Neural progenitor cell (in vitro differentiated cells): ENCODE measurements at places on chromosomes 4 and X. TPM values are rescaled to one million over a fixed set of nuclear protein-coding genes. Genes with fewer than 3 reads are reported as not detected.

GRCh38 chrX:76439188-76439587 is 11.7 kb downstream of the MAGEE1 start:
- H3K27me3 ChIP-seq: no peaks in the 10 kb centered on the region
- H3K27ac ChIP-seq: no peak overlapping the region
- no peaks in the 10 kb centered on the region for H3K36me3 ChIP-seq
- DNase-seq: no peak
- H3K4me3 ChIP-seq: no peak overlapping the region

DNA sequence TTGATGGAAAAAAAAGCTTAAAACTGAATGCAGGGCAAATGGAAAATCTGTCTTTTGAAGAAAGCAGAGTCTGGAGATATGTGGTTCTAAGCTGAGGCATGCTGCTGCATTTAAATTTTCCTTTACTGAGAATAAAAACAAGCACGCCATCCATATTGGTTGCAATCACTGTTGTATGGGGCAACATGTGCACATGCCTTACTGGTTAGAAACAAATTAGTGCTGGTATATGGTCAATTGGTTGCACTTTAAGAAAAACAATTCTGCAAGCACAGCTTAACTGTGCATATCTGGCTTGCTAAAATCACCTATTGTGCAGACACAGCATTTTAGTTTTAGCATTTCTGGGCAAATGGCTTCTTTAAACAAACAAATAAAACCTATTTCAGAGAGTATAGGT is 239.1 kb downstream of the NDST4 start:
- H3K4me1 ChIP-seq: no peaks in the 10 kb centered on the region
- H3K4me3 ChIP-seq: no peak overlapping the region
- H3K36me3 ChIP-seq: no peaks in the 10 kb centered on the region
- no peak for DNase-seq
- H3K27me3 ChIP-seq: no peaks in the 10 kb centered on the region

DNA sequence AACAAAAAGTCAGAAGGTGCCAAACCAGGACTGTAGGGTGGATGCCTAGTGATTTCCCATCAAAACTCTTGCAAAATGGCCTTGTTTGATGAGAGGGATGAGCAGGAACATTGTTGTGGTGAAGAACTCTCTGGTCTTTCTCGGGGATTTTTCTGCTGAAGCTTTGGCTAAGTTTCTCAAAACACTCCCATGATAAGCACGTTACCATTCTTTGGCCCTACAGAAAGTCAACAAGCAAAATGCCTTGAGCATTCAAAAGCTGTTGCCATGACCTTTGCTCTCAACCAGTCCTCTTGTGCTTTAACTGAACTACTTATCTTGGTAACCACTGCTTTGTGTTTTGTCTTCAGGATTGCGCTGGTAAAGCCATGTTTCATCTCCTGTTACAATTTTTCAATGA is 3.0 kb upstream of the SEC31A start:
- no peak overlapping the region for H3K27ac ChIP-seq
- H3K27me3 ChIP-seq: no peaks in the 10 kb centered on the region

GRCh38 chr4:99654361-99654761 is 3.3 kb downstream of the C4orf54 start:
- H3K4me1 ChIP-seq: no peaks in the 10 kb centered on the region
- no peak for DNase-seq
- H3K36me3 ChIP-seq: no peaks in the 10 kb centered on the region
- no peak overlapping the region for H3K27ac ChIP-seq

- DNase-seq: no peak
- H3K27me3 ChIP-seq: no peaks in the 10 kb centered on the region
- peaks cover 10% of the 10 kb centered on the region for H3K4me1 ChIP-seq
- no peak overlapping the region for H3K27ac ChIP-seq
These were observed 47.3 kb upstream of the GAB1 start for GRCh38 chr4:143289370-143289769.

DNA sequence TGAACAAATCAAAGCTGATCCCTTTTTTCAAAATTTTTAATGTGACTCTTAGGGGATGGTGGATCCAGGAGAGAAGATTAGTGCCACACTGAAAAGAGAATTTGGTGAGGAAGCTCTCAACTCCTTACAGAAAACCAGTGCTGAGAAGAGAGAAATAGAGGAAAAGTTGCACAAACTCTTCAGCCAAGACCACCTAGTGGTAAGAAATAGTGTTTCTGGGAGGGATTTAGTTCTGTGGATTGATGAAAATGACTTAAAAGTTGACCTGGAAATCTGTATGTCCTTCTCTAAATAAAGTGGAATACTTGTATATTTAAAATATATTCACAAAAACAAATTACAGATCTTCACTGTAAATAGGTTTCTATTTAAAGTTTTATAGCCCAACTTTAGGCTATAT is 29.2 kb downstream of the NUDT9 start:
- DNase-seq: no peak
- H3K4me3 ChIP-seq: no peak overlapping the region
- no peaks in the 10 kb centered on the region for H3K36me3 ChIP-seq
- H3K4me1 ChIP-seq: peaks cover 5% of the 10 kb centered on the region
- H3K27me3 ChIP-seq: no peaks in the 10 kb centered on the region

- no peak overlapping the region for H3K4me3 ChIP-seq
- H3K27me3 ChIP-seq: no peaks in the 10 kb centered on the region
- peaks cover 10% of the 10 kb centered on the region for H3K36me3 ChIP-seq
- H3K4me1 ChIP-seq: no peaks in the 10 kb centered on the region
- DNase-seq: no peak
These were observed 124.7 kb downstream of the CBR4 start for GRCh38 chr4:168885400-168885799.

DNA sequence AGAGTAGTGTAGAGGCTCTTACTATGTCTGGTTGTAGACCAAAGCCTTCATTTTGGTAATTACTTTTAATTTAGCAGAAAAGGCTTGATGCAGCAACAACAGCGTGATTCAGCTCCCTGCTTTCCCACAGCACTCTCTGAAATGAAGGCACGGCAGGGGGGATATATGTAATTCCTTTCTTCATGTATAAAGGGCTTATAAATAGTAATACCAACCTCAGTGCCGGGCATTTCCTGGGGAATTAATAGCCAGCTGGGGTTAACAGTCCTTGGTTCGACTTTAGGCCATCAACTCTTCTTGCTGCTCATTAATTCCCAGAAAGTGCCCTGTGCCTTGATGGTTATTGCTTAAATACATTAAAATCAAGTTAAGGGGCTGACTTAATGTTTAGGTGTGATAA is 669.0 kb downstream of the ZNF674 start:
- H3K36me3 ChIP-seq: no peaks in the 10 kb centered on the region
- H3K27me3 ChIP-seq: no peaks in the 10 kb centered on the region
- H3K4me1 ChIP-seq: no peaks in the 10 kb centered on the region

GRCh38 chr4:173936861-173937260 is 346.6 kb downstream of the FBXO8 start:
- H3K4me1 ChIP-seq: peaks cover 33% of the 10 kb centered on the region
- peak; percentile 24 for DNase-seq
- no peak overlapping the region for H3K27ac ChIP-seq
- no peaks in the 10 kb centered on the region for H3K27me3 ChIP-seq
- no peak overlapping the region for H3K4me3 ChIP-seq

GRCh38 chr4:10442976-10443375 is 14.2 kb downstream of the ZNF518B start:
- H3K4me3 ChIP-seq: no peak overlapping the region
- no peak overlapping the region for H3K27ac ChIP-seq
- H3K27me3 ChIP-seq: no peaks in the 10 kb centered on the region

- H3K27ac ChIP-seq: no peak overlapping the region
- no peaks in the 10 kb centered on the region for H3K36me3 ChIP-seq
- no peak for DNase-seq
- no peak overlapping the region for H3K4me3 ChIP-seq
These were observed 37.9 kb upstream of the HMX1 start for GRCh38 chr4:8909548-8909947.

GRCh38 chr4:155405059-155405458 is 28.3 kb upstream of the MAP9 start:
- H3K4me3 ChIP-seq: no peak overlapping the region
- no peak overlapping the region for H3K27ac ChIP-seq

- H3K27me3 ChIP-seq: no peaks in the 10 kb centered on the region
- H3K27ac ChIP-seq: no peak overlapping the region
- no peaks in the 10 kb centered on the region for H3K4me1 ChIP-seq
- no peak for DNase-seq
- no peak overlapping the region for H3K4me3 ChIP-seq
These were observed 97.3 kb downstream of the RS1 start for GRCh38 chrX:18574591-18574990.

GRCh38 chr4:71878376-71878775 is 94.5 kb upstream of the GC start:
- peaks cover under 1% of the 10 kb centered on the region for H3K4me1 ChIP-seq
- no peak overlapping the region for H3K4me3 ChIP-seq
- H3K36me3 ChIP-seq: no peaks in the 10 kb centered on the region
- H3K27me3 ChIP-seq: no peaks in the 10 kb centered on the region
- no peak overlapping the region for H3K27ac ChIP-seq

- no peaks in the 10 kb centered on the region for H3K4me1 ChIP-seq
- H3K27ac ChIP-seq: no peak overlapping the region
- H3K4me3 ChIP-seq: no peak overlapping the region
- H3K27me3 ChIP-seq: no peaks in the 10 kb centered on the region
- no peak for DNase-seq
These were observed 139.3 kb downstream of the TLL1 start for GRCh38 chr4:166012129-166013030.

- no peaks in the 10 kb centered on the region for H3K36me3 ChIP-seq
- no peaks in the 10 kb centered on the region for H3K4me1 ChIP-seq
- H3K4me3 ChIP-seq: no peak overlapping the region
- H3K27me3 ChIP-seq: no peaks in the 10 kb centered on the region
These were observed 135.8 kb downstream of the TET2 start for GRCh38 chr4:105282489-105282888.

- no peak overlapping the region for H3K27ac ChIP-seq
- H3K4me3 ChIP-seq: no peak overlapping the region
- DNase-seq: no peak
- H3K36me3 ChIP-seq: no peaks in the 10 kb centered on the region
- H3K4me1 ChIP-seq: no peaks in the 10 kb centered on the region
These were observed 190.1 kb downstream of the ZNF330 start for GRCh38 chr4:141410839-141411238.

GRCh38 chr4:173477016-173477415 is 53.0 kb downstream of the HAND2 start:
- no peaks in the 10 kb centered on the region for H3K27me3 ChIP-seq
- H3K27ac ChIP-seq: no peak overlapping the region
- H3K4me3 ChIP-seq: no peak overlapping the region
- H3K36me3 ChIP-seq: no peaks in the 10 kb centered on the region

- DNase-seq: no peak
- H3K4me1 ChIP-seq: peaks cover 33% of the 10 kb centered on the region
- no peak overlapping the region for H3K4me3 ChIP-seq
- peak overlapping the region; percentile 71 for H3K27ac ChIP-seq
- H3K36me3 ChIP-seq: no peaks in the 10 kb centered on the region
These were observed 52.1 kb downstream of the PROM1 start for GRCh38 chr4:16031546-16032395.

- H3K4me1 ChIP-seq: no peaks in the 10 kb centered on the region
- H3K36me3 ChIP-seq: no peaks in the 10 kb centered on the region
- no peaks in the 10 kb centered on the region for H3K27me3 ChIP-seq
- no peak for DNase-seq
These were observed 50.4 kb upstream of the RPA4 start for GRCh38 chrX:96833333-96833732.

GRCh38 chr4:37903901-37904300 is 13.0 kb downstream of the TBC1D1 start:
- H3K36me3 ChIP-seq: no peaks in the 10 kb centered on the region
- no peaks in the 10 kb centered on the region for H3K4me1 ChIP-seq
- H3K27ac ChIP-seq: no peak overlapping the region
- no peak for DNase-seq
- no peaks in the 10 kb centered on the region for H3K27me3 ChIP-seq
- H3K4me3 ChIP-seq: no peak overlapping the region

- no peaks in the 10 kb centered on the region for H3K27me3 ChIP-seq
- no peaks in the 10 kb centered on the region for H3K4me1 ChIP-seq
- H3K36me3 ChIP-seq: no peaks in the 10 kb centered on the region
- H3K4me3 ChIP-seq: no peak overlapping the region
These were observed 56.9 kb downstream of the ATG4A start for GRCh38 chrX:108148524-108148923.

- no peaks in the 10 kb centered on the region for H3K36me3 ChIP-seq
- no peak for DNase-seq
- H3K27me3 ChIP-seq: no peaks in the 10 kb centered on the region
- H3K4me3 ChIP-seq: no peak overlapping the region
- no peak overlapping the region for H3K27ac ChIP-seq
- H3K4me1 ChIP-seq: no peaks in the 10 kb centered on the region
These were observed 4.5 kb downstream of the G6PD start for GRCh38 chrX:154541896-154542722.

DNA sequence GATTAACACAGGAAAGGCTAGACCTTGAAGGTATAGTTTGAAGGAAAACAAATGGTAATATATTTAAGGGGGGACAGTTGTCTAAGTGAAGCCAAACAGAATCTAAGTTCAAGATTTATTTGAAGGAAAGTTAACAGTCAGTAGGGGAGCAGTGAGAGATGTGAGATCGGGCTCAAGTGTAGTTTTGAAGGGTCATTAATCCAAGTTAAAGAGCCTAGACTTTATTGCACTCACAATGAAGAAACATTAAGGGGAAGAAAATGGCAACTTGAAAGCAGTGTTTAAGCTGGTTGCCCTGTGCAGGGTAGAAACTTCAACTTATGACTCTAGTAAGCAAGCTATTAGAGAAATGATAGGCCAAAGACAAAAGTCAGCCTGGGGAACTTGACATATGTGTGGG is 1952.2 kb downstream of the PCDH7 start:
- H3K4me3 ChIP-seq: no peak overlapping the region
- no peaks in the 10 kb centered on the region for H3K4me1 ChIP-seq
- no peak for DNase-seq
- no peaks in the 10 kb centered on the region for H3K36me3 ChIP-seq
- H3K27me3 ChIP-seq: no peaks in the 10 kb centered on the region

- DNase-seq: no peak
- H3K36me3 ChIP-seq: no peaks in the 10 kb centered on the region
- H3K4me3 ChIP-seq: no peak overlapping the region
- no peak overlapping the region for H3K27ac ChIP-seq
These were observed 58.4 kb upstream of the CBR4 start for GRCh38 chr4:169068423-169068822.

GRCh38 chrX:18994713-18995112 is 10.8 kb upstream of the PHKA2 start:
- no peak overlapping the region for H3K27ac ChIP-seq
- DNase-seq: no peak
- H3K4me3 ChIP-seq: no peak overlapping the region
- H3K4me1 ChIP-seq: peaks cover 4% of the 10 kb centered on the region

Gene IL15
- not detected in 2 replicates for total RNA-seq

Gene GLOD5
- not detected in 2 replicates for total RNA-seq

Gene RNF150
- total RNA-seq: 1.4 and 2.6 TPM in 2 replicates

Gene KLF8
- 14.8 and 15.4 TPM in 2 replicates for total RNA-seq

Gene EFHC2
- total RNA-seq: 1.7 and 3.2 TPM in 2 replicates

Gene MAGEA6
- not detected in 2 replicates for total RNA-seq

Gene NLRP2B
- not detected in 2 replicates for total RNA-seq

Gene MRFAP1
- total RNA-seq: 162 and 178 TPM in 2 replicates

Gene SPRY1
- 35.9 and 50.8 TPM in 2 replicates for total RNA-seq

Gene ASB9
- 0.77 and 1.1 TPM in 2 replicates for total RNA-seq

Gene FGF2
- total RNA-seq: 27.7 and 43.8 TPM in 2 replicates

Gene PPBP
- not detected in 2 replicates for total RNA-seq

Gene MORF4L2
- 879 and 1,394 TPM in 2 replicates for total RNA-seq

Gene AFM
- not detected in 2 replicates for total RNA-seq

Gene HMX1
- total RNA-seq: 0.19 TPM in 1 of 2 replicates, not detected in the other

Gene NPY5R
- total RNA-seq: 1.1 and 1.3 TPM in 2 replicates

Gene ADGRL3
- 70.0 and 93.6 TPM in 2 replicates for total RNA-seq
